ENCODE measurements at places on chromosomes 13 and 19.
A peak's percentile ranks its signal among the peaks of the same experiment; 100 is the strongest.

- no peak for DNase-seq
Observed at GRCh38 chr13:110442930-110443621, 118.4 kb downstream of the RAB20 start.

DNA sequence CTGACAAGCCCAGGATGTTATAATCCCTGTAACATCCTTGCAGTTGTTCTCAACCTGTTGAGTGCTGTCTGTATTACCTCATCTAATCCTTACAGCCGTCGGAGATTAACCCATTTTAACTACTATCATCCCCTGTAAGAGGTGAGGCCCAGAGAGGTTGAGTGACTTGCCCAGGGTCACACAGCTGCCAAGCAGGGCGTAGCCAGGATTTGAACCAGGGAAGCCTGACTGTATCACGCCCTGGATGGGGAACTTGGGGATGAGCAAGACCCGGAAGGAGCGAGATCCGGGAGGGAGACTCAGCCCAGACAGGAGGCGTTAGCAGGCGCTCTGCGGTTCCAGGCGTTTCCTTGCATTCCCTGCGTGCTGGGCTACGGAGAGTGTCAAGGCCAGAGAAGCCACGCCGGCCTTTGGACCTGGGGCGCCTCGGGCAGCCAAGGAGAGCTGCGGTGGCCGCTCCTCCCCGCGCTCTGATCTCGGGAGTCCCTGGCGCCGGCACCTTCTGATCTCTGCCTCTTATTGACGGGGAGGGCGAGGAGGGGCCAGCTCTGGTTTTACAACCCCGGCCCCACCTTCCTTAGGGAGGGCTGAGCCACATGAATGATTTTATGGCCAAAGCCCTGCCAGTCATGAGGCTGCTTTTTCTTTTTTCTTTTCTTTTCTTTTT is 6.2 kb downstream of the SULT2B1 start:
- DNase-seq, result no peak

GRCh38 chr19:6963244-6963852 is 57.9 kb downstream of the MBD3L2B start:
- no peak for DNase-seq

GRCh38 chr19:15897026-15897737 is 692 bp downstream of the CYP4F2 start:
- DNase-seq, result no peak

- DNase-seq, result no peak
Observed at GRCh38 chr13:67134417-67135129, 95.6 kb downstream of the PCDH9 start.

- DNase-seq, result no peak
Observed at GRCh38 chr13:51707461-51707860, 96.5 kb downstream of the DHRS12 start.

DNA sequence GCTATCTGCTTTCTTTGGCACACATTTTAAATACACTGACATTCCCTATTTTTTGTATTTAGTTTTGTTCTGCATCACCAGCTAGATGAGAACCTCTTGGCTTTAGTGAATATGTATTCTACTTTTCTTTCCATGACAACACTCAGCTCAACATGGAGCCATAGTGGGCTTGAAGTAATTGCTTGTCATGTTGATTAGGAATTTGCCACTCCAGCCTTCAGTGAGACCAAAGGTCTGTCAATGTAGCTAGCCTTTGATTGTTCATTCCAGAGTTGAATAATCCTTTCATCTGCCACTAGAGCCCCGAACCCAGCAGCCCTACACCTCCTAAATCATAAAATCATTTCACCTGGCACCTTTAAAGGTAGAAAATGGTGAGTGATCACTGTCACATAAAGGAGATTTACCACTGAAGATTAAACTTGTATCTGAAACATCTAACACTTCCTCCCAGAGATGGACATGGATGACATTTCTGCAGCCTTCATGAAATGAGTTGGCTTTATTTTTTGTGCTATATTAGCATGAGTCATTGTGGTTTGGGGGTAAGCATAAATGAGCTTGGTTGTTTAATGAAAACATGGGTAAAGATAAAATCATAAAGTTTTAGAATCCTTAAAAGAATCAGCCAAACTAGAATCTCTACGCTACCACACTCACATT is 29.2 kb upstream of the GARRE1 start:
- no peak for DNase-seq

- DNase-seq, result no peak
Observed at GRCh38 chr13:100544866-100545683, 43.5 kb downstream of the GGACT start.

GRCh38 chr19:15180451-15181390 is 20.1 kb downstream of the NOTCH3 start:
- DNase-seq, result peak; percentile 19

DNA sequence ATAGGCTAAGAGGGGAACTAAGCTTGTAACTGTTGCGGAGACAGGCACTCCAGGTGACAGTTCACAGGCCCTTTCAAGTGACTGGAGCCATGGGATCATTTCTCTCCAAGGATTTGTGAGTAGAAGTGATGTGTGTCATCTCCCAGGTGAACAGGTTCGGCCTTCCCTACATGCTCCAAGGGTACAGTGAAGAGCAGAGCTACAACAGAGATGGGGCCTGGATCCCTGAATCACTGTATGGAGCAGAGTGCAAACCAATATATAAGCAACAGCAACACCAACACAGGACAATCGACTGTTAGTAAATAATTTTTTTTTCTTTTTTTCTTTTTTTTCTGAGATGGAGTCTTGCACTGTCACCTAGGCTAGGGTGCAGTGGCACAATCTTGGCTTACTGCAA is 15.0 kb downstream of the ZSCAN18 start:
- DNase-seq, result no peak

DNA sequence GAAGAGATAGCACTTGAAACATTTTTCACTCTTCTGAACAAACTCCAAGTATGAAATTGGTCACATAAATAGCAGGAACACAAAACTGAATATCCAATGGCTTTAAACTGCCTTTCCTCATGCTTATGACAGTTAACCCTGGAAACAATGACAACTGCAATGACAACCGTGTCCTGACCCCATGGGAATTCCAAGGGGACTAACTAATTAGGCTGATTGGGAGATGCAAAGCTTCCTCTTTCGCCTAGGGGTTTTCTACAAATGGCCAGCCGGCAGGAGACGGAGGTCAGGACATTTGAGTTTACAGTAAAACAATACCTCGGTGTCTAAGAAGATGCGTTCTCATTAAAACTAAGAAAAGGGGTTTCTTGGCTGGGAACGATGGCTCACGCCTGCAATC is 53.0 kb upstream of the URAD start:
- DNase-seq, result no peak

- peak; percentile 47 for DNase-seq
Observed at GRCh38 chr19:46299004-46299509, 2.2 kb downstream of the HIF3A start.

DNA sequence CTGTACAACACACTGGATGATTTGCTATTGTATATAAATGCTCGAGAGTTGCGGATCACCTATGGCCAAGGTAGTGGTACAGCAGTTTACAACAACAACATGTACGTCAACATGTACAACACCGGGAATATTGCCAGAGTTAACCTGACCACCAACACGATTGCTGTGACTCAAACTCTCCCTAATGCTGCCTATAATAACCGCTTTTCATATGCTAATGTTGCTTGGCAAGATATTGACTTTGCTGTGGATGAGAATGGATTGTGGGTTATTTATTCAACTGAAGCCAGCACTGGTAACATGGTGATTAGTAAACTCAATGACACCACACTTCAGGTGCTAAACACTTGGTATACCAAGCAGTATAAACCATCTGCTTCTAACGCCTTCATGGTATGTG is 21.5 kb downstream of the OLFM4 start:
- DNase-seq, result peak; percentile 67

DNA sequence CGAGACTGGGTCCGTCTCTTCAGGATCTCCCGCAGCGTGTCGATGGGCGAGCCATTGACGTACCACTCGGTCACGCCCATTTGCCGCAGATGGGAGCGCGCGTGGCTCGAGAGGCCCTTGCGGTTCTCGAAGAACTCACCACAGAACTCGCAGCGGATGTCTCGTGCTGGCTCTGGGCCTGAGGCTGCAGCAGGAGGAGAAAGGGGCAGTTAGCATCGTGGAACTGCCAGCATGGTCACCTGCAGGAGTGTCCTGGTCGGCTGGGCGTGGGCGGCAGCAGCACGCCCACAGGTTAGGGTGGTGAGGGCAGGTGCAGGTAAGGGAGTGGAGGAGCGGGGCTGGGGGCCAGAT is 8.5 kb upstream of the AKAP8L start:
- DNase-seq, result no peak

DNA sequence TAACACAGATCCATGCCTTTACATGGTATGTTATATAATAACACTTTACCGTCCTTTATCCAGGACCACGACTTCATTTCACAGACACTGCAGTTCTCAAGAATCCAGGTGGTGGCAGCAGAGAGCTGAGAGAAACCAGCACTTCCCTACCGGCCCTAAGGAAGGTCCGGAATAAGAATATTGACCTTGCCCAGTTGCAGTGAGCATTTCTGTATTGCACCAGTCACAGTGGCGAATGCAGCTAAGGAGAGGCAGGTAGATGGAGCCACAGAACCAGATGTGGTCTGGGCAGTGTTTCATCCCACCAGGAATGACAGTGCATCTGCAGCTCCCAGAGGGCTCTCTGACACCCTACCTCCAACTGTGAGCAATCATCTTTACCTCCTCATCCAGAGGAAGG is 44.6 kb downstream of the ZNF787 start:
- DNase-seq, result no peak

DNA sequence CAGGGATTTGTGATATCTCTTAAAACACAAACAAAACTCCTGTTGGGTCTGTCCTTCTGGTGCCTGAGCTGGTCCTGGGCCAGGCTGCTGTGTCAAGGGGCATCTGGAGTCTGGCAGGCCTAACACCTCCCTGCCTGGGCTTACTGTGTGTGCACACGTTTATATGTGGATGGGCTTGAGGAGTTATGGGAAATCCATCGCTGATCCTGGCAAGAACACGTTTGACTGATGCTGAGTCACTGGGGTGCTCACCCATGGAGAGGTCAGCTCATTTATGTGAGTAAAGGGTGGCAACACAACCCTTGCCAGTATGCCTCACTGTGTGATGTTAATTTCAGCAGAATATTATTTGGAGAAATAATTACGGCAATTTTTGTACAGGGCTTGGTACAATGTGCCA is 44.5 kb upstream of the PCDH8 start:
- no peak for DNase-seq

DNA sequence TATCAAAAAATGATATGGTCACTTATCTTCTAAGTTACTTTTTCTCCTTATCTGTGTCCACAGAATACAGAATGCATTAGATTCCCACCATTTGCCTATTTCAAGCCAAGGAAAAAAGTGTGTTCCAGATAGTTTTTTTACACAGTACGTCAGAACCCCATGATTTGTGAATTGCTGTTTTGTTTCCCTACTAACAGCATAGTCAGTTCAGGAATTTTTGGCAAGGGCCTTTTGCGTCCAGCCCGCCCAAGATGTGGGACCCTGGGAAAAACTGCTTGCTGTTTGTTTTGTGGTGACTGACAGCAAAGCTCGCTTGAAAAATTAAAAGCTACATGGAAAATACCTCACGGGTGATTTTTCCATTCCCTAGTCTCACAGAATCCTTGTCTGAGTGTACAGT is 20.4 kb upstream of the FAM216B start:
- DNase-seq, result no peak

- no peak for DNase-seq
Observed at GRCh38 chr13:45105895-45106294, 14.4 kb upstream of the GTF2F2 start.

- DNase-seq, result no peak
Observed at GRCh38 chr19:38047049-38047438, 140.0 kb downstream of the SIPA1L3 start.

GRCh38 chr19:34787059-34787824 is 14.2 kb upstream of the ZNF599 start:
- no peak for DNase-seq

GRCh38 chr13:49455007-49455398 is 10.9 kb downstream of the SETDB2 start:
- no peak for DNase-seq

GRCh38 chr13:51564252-51564651 is 20.0 kb upstream of the WDFY2 start:
- no peak for DNase-seq

DNA sequence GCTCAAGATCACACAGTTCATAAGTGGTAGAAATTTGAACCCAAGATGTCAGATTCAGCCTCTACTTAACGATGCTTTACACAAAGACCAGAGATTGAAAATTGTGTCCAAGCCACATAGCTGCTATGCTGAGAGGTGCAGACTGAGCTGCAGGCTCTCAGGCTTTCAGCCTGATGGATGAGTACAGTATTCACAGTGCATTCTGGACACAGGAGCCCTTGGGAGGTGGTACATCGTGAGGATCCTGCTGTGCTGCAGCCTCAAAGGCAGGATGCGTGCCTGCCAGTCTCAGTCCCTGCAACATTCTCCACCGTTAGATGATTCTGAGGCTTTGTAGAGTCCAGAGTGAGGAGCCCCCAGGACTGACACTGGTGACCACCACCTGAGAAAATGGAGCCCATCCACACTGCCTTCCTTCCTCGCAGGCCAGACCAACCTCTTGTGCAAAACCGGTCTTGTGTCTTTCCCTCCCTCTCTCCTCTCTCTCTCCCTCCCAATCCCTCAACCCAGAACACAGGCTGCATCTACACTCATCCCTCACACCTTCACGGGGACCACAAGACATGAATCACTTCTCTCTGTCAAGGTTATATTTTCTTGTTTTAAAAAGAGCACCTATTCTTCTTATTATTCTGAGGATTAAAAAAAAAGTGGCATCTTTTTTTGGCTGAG is 203.4 kb upstream of the ZNF507 start:
- no peak for DNase-seq

GRCh38 chr13:23898101-23898500 is 799 bp upstream of the C1QTNF9B start:
- DNase-seq, result no peak

DNA sequence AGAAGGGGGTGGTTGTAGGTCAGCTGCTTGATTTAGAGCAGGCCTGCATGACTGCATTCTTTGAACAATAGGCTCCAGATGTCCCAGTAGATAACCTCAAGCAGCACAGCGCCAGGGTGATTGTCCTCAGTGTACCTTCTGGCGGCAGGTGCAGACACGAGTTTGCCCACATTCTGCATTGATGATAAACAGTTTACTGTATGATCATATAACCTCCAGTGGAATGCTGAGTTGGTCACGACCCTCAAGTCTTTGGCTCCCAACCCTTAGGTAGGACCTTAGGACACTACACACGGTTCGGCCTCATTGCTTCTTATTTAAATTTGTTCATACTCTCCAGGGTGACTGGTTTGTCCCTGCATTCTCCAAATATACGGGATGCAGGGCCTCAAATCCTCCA is 12.2 kb downstream of the ZNF439 start:
- no peak for DNase-seq

DNA sequence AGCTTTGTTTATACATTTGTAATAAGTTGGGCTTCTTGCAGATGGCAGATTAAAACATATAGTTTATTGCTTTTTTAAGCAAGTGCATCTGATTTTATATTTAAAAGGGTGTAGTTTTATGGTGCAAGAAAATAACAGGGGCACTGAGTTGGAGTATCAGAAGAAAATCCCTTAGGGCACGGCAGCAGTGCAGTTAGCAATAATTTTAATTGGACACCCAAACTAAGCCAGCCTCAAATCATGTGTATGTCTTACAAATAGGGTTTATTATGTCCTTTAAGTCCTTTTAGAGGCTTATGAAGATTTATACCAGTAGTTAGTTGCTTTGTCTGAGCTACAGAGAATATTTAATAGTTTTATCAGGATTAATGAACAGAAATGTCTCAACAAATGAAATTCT is 57.5 kb downstream of the GPC6 start:
- DNase-seq, result no peak

- no peak for DNase-seq
Observed at GRCh38 chr13:49110122-49110912, 109.8 kb upstream of the MLNR start.

- no peak for DNase-seq
Observed at GRCh38 chr13:41552031-41552430, 94.7 kb downstream of the RGCC start.
